ENCODE measurements at places on chromosomes 4 and X.

GRCh38 chr4:3176367-3177229, 72.4 kb upstream of the MSANTD1 start:
- DNase-seq, result no peak

- no peak for DNase-seq
These were observed 13.5 kb downstream of the PAGE4 start for GRCh38 chrX:49842621-49843020.

GRCh38 chr4:77002321-77003107, 53.0 kb downstream of the SEPTIN11 start:
- no peak for DNase-seq

GRCh38 chr4:108142870-108143269, 25.9 kb downstream of the LEF1 start:
- no peak for DNase-seq

DNA sequence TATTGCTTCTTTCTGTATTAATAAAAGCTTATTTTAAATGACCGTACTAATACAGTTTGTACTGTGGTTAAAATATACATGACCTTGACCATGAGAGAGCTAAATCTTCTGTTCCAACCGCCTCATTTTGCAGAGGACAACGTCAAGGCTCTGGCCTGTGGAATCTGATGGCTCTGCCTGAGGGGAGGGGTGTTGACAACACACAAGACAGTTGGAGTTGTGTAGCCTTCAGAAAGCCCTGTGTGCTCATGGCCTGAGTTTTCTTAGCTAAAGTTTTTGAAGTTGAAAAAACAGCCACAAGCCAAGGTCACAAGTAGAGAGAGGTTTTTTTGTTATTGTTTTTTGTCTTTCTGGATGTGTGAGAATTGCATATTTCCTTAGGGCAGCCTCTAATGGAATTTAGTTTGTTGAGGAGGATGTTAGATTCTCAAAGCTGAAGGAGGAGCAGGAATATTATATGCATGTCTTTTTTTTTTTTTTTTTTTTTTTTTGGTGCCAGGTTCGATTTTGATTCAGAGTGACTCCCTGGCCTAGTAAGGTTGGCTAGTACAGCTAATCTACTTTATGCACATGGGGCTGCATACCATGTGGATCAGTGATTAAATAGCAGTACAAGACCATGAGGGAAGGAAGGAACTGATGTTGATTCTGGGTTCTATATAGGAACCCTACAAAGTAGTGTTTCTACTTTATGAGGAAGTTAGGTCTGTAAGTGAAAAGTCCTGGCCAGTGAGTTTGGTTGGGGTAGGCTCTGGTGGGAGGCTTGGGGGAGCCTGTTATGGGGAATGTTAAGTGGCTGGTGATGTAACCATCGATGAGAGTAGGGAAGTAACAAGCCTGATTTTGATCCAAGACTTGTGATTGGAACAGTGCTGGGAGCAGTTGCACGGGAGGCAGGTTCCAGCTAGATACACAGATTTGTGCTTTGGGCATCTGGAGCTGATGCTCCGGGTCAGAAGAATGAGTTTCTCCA, 20.3 kb downstream of the SMS start:
- no peak for DNase-seq

DNA sequence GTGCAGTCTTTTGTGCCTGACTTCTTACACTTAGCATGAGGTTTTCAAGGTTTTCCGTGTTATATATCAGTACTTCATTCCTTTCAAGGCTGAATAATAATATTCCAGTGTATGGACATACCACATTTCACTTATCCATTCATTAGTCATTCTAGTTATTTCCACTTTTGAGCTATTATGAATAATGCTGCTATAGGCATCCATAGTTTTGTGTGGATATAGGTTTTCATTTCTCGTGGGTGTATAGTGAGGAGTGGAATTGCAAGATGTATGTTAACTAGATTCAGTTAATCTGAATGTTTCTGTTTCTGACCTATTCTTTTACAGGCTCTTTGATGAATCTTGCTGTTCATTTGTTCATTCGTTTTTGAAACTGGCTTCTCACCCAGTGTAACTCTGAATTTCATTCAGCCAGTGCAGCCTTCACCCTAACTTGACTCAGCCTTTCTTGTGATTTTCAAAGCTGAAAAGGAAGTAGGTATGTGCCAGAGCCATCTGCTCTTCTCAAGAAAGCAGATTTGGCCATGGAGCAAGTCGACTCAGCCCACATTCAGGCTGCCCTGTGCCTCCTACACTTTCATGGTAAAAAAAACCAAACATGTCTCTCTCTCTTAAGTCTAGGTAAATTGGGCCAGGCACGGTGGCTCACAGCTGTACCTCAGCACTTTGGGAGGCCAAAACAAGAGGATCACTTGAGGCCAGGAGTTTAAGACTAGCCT, 56.3 kb upstream of the NOCT start:
- DNase-seq, result no peak

DNA sequence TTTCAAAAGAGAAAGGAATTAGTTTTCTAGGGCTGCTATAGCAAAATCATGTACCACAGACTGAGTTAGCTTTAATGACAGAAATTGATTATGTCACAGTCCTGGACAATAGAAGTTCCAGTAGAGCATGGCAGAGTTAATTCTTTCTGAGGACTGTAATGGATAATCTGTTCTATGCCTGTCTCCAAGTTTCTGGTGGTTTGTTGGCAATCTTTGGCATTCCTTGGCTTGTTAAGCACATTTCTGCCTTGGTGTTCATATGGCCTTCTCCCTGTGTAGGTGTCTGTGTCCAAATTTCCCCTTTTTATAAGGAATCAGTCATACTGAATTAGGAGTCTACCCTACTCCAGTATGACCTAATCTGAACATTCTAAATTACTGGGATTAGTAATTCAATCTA, 336.1 kb upstream of the PABPC4L start:
- no peak for DNase-seq
